IPS DF 19.7 (cell line): ENCODE measurements at places on chromosomes 12 and 14.

DNA sequence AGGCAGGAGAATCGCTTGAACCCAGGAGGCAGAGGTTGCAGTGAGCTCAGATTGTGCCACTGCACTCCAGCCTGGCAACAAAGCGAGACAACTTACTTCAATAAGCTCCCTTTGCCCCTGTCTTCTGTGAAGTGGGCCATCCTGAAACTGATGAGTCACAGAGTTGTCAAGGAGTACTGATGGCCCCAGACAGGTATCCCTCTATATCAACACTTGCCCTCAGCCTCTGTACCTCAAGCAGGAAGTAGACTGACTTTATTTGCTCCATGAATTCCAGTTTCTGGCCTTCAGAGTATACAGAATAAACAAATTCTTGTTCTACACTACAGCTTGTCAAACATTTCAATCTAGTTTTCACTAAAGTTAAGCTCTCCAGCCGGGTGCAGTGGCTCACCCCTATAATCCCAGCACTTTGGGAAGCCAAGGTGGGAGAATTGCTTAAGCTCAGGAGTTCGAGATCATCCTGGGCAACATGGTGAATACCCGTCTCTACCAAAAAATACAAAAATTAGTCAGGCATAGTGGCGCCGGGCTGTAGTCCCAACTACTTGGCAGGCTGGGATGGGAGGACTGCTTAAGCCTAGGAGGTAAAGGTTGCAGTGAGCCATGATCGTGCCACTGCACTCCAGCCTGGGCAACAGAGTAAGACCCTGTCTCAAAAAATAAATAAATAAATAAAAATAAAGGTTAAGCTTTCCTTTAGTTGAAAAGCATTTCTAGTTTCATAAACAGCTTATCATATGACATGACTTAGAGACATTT lies 16.4 kb upstream of the LRP10 start:
- no peak for DNase-seq

DNA sequence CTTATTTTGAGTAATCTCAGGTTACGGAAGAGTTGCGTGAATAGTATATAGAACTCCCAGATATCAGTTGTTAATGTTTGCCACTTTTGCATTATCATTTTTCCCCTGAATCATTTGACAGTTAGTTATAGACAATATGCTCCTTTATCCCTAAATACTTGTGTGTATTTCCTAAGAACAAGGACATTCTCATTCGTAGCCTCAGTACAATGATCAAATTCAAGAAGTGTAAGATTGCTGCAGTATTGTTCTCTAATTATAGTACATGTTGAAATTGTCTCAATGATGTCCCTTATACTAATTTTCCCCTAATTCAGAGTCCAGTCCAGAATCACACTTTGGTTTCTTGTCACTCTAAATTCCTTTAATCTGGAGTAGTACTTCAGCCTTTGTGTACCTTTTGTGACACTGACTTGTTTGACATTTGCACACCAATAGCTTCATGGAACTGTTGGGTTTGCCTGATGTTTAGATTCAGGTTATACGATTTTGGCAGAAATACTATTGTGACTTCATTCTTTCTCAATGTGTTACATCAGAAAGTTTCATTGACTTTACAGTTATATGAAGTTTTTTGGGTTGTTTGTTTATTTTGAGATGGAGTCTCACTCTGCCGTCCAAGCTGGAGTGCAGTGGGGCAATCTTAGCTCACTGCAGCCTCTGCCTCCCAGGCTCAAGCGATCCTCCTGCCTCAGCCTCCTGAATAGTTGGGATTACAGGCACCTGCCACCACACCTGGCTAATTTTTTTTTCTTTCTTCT lies 13.1 kb downstream of the DYNC1H1 start:
- DNase-seq = no peak

- DNase-seq = no peak
Observed at GRCh38 chr14:63248211-63248610, 44.0 kb downstream of the RHOJ start.

GRCh38 chr14:71183876-71184689 lies 276.8 kb downstream of the PCNX1 start:
- no peak for DNase-seq

- DNase-seq = no peak
Observed at GRCh38 chr12:57845478-57846284, 848 bp downstream of the CTDSP2 start.

- DNase-seq = no peak
Observed at GRCh38 chr12:108449478-108449877, 65.6 kb upstream of the FICD start.

GRCh38 chr14:72612041-72612440 lies 281.9 kb downstream of the DPF3 start:
- DNase-seq = no peak

DNA sequence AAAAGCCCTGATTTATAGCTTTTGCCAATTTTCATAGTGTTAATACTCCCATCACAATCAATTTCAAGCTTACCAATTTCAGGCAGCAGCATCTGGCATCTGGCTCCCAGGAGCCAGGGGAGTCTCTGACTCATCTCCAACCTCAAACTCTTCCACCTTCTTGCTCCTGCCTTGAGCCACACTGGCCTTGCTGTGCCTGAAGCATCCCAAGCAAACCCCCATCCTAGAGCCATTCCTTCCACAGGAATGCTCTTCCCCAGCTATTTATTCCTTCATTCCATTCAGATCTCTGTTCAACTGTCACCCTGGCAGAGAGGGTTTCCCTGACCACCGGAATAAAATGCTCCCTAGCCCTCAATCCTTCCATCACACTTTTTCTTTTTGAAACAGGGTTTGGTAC lies 13.9 kb upstream of the PPP1CC start:
- no peak for DNase-seq

DNA sequence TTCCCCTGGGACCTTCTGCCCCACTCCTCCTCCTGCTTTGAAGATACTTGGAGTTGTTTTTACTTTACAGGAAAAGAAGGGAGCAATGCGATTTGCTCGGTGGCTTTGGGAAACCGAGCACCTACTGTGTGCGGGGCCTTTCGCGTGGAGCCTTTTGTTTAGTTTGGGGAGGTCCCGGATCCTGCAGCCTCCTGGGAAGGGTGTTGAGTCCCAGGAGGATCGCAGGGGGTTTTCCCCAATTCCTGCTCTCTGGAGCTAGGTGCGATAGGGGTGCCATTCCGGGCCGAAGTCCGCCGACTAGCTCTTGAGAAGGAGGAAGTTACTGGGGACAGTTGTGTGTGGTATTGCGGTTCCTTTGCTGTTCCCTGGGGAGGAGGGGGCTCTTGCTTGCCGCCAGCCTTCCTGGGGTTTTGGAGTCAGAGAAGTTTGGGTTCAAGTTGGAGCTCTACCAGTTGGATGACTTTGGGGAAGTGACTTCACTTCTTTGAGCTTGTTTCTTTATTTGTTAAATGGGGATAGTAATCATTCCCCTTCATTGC lies 1.1 kb downstream of the BRI3BP start:
- no peak for DNase-seq

- no peak for DNase-seq
Observed at GRCh38 chr12:71430756-71431155, 8.8 kb upstream of the LGR5 start.

GRCh38 chr12:105654606-105655005 lies 324.1 kb downstream of the C12orf75 start:
- no peak for DNase-seq

DNA sequence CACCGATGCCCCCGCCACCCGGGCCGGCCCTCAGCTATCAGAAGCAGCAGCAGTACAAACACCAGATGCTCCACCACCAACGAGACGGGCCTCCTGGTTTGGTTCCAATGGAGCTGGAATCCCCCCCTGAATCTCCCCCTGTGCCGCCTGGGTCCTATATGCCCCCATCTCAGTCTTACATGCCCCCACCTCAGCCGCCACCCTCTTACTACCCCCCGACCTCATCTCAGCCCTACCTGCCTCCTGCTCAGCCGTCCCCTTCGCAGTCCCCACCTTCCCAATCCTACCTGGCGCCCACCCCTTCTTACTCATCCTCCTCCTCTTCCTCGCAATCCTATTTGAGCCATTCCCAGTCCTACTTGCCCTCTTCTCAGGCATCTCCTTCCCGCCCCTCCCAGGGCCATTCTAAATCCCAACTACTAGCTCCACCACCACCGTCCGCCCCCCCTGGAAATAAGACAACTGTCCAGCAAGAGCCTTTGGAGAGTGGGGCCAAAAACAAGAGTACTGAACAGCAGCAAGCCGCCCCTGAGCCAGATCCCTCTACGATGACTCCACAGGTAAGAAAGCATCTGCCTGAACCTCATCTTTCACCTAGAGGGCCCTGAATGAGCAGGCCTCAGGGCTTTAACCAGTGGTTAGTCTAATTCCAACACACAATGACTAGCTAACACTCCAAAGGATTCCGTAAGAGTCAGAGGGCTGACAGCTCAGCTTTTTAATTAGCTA lies 851 bp downstream of the YLPM1 start:
- DNase-seq = no peak

DNA sequence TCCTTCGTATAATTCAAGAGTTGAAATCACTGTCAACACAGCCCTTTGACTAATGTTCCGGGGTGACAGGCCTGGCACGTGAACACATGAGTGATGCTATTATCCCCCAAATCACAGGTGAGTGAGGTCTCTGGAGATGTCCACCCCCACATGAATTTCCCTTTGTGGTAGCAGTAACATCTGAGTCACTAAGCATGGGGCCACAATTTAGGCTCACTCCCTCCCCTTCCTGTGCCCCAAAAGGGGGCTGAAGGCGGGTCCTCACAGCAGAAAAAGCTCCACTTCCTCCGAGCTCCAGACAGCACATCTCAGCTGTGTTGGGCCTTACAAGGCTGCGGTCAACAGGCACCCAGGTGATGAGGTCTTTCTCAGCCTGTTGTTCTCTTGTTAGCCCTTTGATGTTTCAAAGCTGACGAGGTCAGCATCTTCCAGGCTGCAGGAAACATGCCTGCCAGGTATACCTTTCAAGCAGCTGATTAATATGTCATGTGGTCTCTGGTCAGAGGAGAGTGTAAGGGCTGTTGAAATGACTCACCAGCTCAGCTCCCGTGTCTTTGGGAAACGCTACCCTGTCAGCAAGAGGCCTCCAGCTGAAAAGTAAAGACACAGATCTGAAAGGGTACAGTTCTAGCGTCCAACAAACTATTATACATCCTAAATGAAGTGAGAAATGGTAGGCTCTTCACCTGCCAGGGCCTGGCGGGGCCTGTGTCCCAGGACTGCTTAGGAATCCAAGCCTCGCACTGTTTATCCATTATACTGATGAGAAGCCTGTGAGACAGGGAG lies 107.3 kb downstream of the ZFP36L1 start:
- no peak for DNase-seq

DNA sequence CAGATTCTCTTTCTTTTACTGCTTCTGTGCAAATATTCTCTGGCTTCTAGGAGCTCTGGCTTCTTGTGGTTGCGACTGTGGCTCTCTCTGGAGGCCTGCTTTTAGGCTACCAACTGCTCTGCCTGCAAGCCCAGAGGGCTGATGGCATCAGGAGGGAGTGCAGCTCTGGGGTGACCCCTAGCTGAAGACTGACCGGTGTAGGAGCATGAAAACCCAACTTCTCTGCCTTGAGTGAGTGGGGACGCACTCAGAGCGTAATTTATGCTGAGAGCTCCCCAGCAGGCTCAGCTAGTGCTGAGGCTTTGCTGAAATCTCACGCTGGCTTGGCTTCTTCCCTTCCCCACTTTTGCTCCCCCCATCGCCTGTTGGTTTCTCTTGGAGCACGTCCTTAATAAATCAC lies 29.9 kb upstream of the RBM19 start:
- DNase-seq = peak; percentile 50

DNA sequence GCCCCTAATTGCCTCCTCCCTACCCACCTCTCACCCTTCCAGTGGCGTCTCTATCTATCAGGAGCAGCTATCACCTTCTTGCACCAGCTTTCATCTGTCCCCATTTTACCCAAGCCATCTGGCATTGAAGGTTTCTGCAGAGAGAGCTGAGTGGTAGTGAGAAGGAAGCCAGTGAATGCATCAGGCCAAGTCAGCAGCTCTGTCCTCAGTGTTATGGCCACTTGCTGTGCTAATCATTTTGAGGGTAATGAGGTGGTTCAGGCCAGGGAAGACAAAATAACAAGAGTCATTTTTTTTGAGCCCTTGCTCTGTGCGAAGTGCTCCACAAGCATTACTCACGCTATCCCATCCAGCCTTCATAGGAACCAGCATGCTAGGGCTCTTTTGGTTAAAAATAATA lies 164.7 kb downstream of the SUDS3 start:
- DNase-seq = no peak

GRCh38 chr14:74945261-74945851 lies 10.0 kb downstream of the PGF start:
- no peak for DNase-seq

- no peak for DNase-seq
Observed at GRCh38 chr12:94198872-94199271, 50.5 kb downstream of the PLXNC1 start.

- no peak for DNase-seq
Observed at GRCh38 chr12:93115646-93116045, 186.6 kb upstream of the EEA1 start.
